ENCODE measurements at places on chromosomes 7 and 10. TPM values are rescaled to one million over a fixed set of nuclear protein-coding genes. Genes with fewer than 3 reads are reported as not detected.

DNA sequence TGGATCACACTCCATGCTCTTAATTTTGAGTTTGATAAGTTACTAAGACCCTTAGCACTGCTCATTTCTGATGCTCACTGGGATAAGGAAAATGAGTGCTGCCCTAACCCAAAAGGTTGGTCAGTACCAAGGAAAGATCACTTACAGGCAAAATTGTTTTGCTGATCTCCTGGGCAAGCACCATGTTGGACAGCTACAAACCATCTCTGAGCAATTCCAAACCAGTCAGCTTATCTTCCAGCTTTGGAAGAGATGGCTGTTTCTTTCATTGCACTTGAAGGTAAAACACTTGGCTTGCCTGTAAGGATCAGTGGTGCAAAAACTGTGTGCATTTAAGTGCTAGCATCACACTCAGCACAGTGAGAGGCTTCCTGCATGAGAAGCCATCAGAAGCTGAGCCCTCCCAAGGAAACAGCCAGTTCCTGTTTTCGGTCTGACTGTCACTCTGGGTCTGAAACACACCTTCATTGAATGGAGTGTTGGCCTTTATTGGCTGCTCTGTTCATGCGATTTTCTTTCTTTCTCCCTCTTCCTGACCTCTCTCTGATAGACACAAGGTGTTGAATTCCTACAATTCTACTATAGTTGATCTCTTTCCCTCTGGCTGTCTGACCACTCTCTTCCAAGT is 126.4 kb upstream of the GHITM start:
- no peaks in the 10 kb centered on the region for H3K36me3 ChIP-seq
- DNase-seq: no peak
- no peaks in the 10 kb centered on the region for H3K27me3 ChIP-seq
- H3K4me1 ChIP-seq: no peaks in the 10 kb centered on the region
- no peak overlapping the region for H3K27ac ChIP-seq

DNA sequence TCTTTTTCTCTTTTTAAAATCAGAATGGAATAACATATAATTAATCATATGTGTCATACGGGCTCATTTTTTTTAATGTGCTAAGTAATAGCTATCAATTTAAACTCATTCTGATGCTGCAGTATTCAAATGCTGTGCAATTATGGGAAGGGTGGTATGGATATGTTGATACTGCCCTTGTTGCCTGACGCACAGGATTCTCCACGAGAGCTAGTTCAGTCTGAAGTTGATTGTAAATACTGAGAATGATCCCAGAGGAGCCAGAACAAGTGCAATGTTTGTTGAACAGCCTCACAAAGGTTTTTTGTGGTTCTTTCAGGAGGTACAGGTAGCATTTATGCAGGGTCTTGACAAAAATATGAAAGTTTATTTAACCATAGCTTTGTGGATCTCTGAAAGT is 13.4 kb downstream of the NPY start:
- no peak overlapping the region for H3K27ac ChIP-seq
- H3K4me3 ChIP-seq: no peak overlapping the region
- no peaks in the 10 kb centered on the region for H3K27me3 ChIP-seq
- no peaks in the 10 kb centered on the region for H3K4me1 ChIP-seq
- no peaks in the 10 kb centered on the region for H3K36me3 ChIP-seq

DNA sequence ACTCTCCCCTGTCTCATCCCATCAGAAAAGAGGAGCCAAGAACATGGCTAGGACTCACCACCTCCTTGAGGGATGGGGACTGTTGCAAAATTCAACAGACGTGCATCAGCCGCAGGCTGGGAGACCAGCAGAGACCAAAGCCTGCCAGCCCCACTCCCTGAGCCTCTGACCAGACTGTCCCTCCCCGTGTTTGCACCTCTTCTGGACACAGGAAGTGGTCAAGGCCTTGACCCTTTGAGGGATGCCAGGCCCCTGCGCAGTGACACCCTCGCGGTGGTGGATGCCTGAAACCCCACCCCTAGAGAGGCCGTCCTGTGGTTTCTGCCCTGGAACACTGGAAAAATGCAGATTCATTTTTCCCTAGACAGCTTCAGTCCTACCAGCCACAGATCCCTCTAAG is 128.4 kb upstream of the TCF7L2 start:
- DNase-seq: no peak
- H3K27ac ChIP-seq: no peak overlapping the region
- H3K36me3 ChIP-seq: no peaks in the 10 kb centered on the region
- H3K27me3 ChIP-seq: no peaks in the 10 kb centered on the region
- H3K4me3 ChIP-seq: no peak overlapping the region

DNA sequence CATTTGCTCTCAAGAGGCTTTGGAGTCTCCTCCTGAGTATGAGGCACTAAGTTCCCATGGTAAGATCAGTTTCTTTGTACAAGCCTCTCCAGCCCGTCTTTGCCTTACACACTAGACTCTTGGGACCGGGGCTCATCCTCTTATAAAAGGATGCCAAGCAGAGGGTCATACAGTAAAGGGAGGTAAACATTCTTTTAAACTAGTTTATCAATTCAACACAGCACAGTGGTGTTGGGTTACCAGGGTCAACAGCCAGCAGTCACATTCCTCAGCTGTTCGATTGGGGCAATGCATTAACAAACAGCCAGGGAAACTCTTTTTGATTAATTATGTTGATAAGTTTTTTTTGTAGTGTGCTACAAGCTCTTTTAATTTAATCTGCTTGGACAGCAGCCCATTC is 37.8 kb downstream of the HHEX start:
- no peak overlapping the region for H3K4me3 ChIP-seq
- H3K27me3 ChIP-seq: no peaks in the 10 kb centered on the region

DNA sequence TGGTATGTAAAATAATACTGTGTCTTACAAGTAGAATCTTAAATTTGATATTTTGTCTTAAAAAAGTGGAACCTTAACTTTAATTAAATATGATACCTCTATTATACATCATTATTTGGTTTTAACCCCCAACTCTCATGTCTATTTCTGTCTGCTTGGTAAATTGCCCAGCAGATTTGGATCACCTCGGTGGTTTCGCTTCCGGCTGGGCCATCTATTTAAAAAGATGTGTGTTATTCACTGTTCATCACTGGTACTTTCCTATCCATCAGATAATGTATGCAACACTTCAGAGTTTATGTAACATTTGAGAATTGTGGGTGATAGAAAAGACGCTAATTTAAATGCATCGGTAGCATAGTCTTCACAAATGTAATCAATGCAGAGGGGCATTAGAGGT is 119.7 kb downstream of the SND1 start:
- peaks cover 3% of the 10 kb centered on the region for H3K4me1 ChIP-seq
- no peak overlapping the region for H3K27ac ChIP-seq
- no peaks in the 10 kb centered on the region for H3K27me3 ChIP-seq
- no peak overlapping the region for H3K4me3 ChIP-seq
- no peak for DNase-seq

DNA sequence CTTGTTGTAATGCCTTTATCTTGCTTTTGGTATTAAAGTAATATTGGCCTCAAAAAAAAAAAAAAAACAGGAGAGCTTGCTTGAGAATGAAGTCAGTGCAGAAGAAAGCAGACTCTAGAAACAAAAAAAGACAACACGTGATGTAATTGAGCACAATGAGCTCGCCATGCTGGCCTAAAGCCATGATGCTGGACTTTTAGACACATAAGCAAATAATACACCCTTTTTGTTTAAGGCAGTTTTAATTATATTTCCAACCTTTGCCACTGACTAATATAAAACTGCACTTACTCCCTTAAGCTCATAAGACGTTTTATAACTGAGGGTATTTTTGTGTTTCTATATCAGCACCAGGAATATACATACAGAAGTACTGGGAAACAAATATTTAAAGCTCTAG is 798.3 kb downstream of the KCNMA1 start:
- H3K27me3 ChIP-seq: no peaks in the 10 kb centered on the region
- H3K4me1 ChIP-seq: no peaks in the 10 kb centered on the region
- no peak overlapping the region for H3K4me3 ChIP-seq
- H3K36me3 ChIP-seq: no peaks in the 10 kb centered on the region
- no peak for DNase-seq

- H3K27me3 ChIP-seq: no peaks in the 10 kb centered on the region
- H3K27ac ChIP-seq: no peak overlapping the region
- peaks cover 6% of the 10 kb centered on the region for H3K4me1 ChIP-seq
- H3K36me3 ChIP-seq: no peaks in the 10 kb centered on the region
- H3K4me3 ChIP-seq: no peak overlapping the region
Measured at GRCh38 chr7:159064816-159065510, 79.7 kb downstream of the VIPR2 start.

GRCh38 chr10:133353202-133353959 is 4.4 kb downstream of the FUOM start:
- H3K4me3 ChIP-seq: no peak overlapping the region
- no peaks in the 10 kb centered on the region for H3K36me3 ChIP-seq
- H3K27me3 ChIP-seq: no peaks in the 10 kb centered on the region

- H3K27me3 ChIP-seq: no peaks in the 10 kb centered on the region
- peak overlapping the region; percentile 23 for H3K4me3 ChIP-seq
- H3K4me1 ChIP-seq: peaks cover 3% of the 10 kb centered on the region
- peak; percentile 68 for DNase-seq
Measured at GRCh38 chr10:118272149-118272721, 69.9 kb downstream of the FAM204A start.

DNA sequence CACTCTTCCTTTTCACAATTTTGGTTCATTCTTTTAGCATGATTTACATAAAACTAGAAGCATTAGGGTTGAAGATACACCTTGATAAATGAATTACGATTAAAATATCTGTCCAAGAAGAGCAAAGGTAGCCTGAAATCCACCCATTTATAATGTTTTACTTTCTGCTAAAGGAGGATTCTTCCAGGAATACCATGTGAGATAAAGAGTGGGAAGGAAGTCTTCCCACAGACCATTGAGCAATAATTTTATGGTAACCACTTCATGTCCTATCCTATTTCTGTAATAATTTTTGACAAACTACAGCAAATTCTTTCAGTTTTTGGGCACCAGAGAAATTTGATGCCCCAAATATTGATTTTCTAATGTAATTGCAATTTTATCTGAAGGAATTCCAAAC is 150.6 kb upstream of the STEAP4 start:
- H3K4me3 ChIP-seq: no peak overlapping the region
- no peak for DNase-seq
- H3K27me3 ChIP-seq: no peaks in the 10 kb centered on the region
- H3K36me3 ChIP-seq: no peaks in the 10 kb centered on the region

Gene SLC39A12
- total RNA-seq: not detected

Gene AKR1C8
- total RNA-seq: not detected

Gene FKBP6
- total RNA-seq: 0.14 TPM

Measured in uterus (tissue), 4 donors.